ENCODE measurements at places on chromosomes 2 and 18.

DNA sequence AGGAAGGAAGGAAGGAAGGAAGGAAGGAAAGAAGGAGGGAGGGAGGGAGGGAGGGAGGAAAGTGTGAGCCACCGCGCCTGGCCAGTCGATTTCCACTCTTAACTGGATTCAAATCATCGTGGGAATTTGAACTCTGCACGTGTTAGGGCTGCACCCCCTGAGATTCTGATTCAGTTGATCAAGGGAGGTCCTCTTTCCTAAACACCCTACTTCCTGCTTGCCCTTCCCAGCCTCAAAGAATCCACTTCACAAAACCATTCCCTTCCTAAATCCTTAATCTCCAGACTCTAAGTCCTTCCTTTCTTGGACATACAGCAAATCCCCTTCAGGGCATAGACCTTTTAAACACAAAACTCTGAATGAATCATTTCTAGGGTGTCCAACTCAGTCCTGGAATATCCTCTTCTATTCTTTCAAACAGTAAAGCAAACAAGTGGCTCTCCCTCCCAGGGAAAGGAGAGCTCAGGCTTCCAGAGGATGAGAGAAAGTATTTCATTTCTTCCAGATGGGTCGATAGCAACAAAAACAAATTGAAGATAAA is 68.2 kb upstream of the MBOAT2 start:
- DNase-seq = no peak

DNA sequence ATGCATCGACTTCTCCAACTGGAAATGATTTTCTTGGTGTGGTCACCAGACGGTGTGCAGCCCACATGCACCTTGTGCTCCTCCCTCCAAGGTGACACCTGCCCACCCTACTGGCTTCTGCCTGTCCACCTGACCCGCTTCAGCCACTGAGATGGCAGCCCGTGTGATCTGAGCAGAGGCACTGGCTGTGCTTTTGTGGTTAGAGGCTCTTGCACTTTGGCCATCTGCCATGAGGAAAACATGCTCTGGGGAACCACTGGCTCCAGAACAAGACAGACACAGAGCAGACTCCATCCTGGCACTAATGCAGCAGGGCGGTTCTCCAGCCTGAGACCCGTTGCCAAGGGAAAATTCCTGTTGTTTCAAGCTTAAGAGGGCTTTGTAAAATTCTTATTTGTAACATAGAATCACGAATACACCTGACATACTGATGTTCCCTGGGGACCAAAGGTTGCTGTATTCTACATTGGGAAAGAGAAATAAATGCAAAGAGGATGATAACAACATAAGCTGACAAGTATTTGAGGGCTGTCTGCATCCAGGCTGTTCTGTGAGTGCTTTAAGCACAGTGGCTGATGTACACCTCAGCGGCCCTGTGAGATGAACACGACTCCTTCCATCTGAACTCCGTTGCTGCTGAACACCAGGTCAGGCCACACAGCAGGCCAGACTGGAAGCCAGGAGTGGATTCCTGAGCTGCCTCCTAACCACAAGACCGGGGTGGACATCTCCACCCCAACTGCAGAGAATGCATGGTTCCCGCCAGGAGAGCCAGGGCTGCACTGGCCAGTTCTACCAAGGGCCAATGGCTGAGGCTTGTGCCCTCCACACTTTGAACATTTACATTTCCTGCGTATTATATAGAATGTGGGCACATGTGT is 820.4 kb downstream of the GALR1 start:
- DNase-seq = no peak

DNA sequence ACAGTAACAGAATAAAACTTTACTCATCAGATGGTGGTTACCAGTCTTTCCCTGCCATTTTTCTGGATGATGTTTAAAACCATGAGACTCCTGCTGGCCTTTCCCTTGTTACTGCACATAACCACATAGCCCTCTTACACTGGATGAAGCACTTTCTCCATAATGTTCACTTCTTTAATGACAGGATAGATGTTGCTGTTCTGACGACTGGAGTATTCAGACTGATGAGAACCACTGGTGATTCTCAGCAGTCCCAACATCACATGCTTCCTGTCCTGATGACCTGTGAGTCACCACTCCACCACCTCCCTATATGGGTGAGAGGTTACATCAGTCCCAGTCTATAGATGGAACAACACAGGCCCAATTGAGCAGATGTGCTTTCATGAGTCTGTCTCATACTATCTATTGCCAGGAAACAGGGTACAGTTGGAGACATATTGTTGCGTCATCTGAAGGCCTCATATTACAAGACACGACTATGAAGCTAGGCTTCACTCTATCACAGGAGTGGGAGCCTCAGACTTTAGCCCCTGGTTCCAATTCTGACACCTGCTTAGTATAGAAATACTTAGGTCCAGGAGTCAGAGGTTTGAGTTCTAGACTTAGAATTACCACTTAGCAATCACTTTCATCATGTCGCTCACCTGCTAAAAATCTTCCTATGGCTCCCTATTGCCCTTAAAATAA is 145.7 kb upstream of the KLF7 start:
- DNase-seq = peak; percentile 97

GRCh38 chr18:61019338-61020301 is 313.6 kb upstream of the CDH20 start:
- no peak for DNase-seq

DNA sequence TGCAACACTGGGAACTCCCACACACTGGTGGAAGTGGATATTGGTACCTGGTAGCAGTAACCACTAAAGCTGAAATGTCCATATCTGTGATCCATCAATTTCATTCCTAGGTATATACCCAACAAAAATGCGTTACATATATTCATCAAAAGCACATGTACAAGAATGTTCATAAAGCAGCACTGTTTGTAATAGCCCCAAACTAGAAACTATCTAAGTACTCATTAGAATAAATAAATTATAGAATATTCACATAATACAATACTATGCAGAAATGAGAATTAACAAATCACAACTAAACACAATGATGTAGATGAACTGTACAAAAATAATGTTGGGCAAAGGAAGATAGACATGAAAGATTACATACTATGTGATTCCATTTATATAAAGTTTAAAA is 11.1 kb upstream of the TLK1 start:
- no peak for DNase-seq

- no peak for DNase-seq
Observed at GRCh38 chr2:240139666-240140393, 628 bp downstream of the OTOS start.

DNA sequence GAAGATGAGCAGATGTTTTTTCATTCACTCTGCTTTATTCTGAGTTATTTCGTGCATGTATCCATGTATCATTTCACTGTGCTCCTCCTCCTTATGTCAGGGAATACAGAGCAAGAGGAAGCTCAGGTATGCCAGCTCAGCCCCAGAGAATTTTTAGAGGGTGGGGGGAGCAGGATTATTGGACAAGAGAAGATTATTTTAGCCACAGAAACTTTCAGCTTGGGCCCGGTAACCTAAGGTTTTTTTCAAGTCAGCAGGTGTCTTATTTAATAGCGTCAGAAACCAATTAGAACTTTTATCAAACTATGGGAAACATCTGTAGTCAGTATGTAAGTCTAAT is 232.9 kb upstream of the SIX3 start:
- DNase-seq = no peak

- DNase-seq = peak; percentile 9
Observed at GRCh38 chr2:50607721-50608120, 424.2 kb downstream of the NRXN1 start.

- no peak for DNase-seq
Observed at GRCh38 chr2:237572742-237573101, 6.3 kb downstream of the PRLH start.

DNA sequence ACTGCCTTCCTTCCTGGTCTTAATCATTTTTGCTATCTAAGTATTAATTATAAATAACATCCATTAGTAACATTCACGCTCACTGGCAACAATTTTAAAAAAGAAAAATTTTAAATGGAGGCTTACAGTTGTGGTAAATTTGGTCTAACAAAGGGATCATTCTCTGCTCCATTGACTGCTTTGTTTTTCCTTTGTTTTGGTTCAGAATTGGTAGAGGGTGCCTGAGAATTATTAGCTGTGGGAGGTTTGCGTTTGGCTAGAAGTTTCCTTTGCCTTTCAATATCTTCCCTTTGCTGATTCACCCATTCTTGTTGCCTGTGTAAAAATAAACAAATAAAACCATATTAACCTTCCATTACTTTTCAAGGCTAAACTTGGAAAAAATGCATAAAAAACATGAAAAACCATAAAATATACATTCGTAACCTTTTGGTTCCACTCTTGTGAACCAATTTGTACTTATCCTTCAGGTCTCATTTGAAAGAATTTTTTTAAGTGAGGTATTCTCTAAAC is 114.6 kb downstream of the TLK1 start:
- DNase-seq = no peak

DNA sequence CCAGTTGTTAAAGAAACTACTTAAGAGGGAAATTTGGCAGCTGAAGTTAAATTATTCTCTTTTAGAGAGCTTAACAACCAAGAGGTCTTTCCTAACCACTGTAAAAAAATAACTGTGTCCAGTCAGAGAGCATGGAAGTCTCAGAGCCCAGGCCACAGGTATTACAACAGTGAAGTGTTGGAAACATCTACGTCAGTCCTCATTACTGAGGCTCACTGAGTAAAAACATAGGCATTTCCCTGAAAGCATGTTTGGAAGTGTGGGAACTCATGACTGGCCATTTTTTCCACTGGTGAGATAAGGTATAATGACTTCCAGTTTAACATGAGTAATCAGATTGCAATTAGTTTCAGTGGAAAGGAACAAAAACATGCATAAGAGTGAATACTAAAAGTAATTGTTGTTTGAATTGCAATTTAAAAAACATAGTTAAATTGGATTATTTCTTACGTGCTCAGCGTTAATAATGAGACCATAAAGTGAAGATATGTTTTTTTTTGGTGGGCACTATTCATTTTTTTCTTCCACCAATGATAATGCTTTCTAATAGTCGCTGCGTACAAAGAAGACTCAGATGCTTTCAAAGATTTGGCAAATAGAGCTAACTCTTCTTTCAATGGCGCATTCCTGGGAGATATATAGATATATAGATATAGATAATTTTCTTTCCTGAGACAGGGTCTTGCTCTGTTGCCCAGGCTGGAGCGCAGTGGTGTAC is 60.8 kb downstream of the EFEMP1 start:
- DNase-seq = peak; percentile 100

GRCh38 chr2:222452422-222452950 is 28.1 kb downstream of the SGPP2 start:
- no peak for DNase-seq

Measured in fibroblast of skin of right biceps (primary cell).